ENCODE measurements at places on chromosomes 2 and 18.

DNA sequence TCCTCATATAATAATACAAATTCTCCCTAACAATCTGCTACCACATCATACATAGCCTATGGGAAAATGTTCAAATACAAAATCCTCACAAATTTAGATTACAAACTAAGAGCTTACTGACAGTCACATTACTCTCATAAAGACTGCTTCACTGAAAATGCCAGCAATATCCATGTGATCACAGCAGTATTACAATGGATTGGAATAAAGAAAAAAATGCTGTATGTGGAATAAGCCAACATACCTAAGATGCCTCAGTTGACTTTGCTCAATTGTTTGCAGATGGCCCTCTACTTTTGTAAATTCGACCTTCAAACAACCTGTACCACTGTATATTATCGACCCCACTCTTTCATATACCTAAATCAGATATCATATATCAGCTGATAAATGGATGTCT, 88.7 kb downstream of the DYM start:
- DNase-seq = no peak

DNA sequence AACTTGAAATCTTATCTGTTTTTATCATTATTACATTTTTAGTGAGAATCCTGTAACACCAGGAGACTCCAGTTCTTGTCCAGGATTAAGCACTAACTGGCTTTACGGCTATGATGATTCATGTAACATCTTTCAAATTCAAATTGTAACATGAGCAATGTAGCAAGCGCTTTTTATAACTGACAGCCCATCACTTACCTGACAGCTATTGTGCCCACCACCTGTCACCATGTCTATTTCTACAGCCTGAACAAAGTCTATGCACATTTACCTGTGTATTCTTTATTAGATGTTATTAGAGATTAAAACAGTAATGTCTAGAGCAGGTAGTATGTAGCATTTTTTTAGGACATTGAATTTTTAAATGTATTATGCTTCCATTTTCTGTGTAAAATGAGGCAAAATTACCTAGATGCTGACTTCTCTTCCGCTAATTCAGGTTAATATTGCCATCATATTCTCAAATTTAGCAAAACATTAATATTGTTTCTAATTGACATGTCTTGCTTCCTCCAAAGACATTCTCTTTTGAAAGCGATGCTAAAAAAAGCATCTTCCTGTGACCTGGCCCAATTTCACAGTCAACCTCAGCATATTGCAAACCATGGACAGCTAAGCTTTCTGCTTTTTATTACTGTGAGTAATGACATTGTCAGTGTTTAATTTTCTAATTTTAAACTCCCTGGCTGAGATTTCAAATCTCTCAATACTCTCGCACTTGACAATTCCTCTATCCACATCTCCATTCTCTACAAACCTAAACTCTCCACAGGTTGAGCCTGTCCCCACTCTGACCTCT, 37.8 kb downstream of the RIT2 start:
- no peak for DNase-seq

DNA sequence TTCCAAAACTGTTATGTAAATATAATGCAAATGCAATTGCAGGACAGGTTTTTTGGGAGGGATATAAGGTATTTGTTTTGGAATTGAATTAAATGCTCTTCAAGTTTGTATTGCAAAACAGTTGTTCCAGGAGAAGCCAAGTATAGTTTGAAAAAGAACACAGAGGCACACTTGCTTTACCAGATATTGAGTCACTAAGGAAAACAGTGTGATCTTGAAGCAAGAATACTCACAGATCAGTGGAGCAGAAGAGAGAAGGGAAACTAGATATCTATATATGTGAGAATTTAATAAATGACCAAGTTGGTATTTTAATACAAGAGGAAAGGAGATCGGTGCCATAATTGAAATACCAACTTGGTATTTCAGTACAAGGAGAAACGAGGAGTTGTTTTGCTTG, 178.9 kb downstream of the CAPN13 start:
- no peak for DNase-seq

DNA sequence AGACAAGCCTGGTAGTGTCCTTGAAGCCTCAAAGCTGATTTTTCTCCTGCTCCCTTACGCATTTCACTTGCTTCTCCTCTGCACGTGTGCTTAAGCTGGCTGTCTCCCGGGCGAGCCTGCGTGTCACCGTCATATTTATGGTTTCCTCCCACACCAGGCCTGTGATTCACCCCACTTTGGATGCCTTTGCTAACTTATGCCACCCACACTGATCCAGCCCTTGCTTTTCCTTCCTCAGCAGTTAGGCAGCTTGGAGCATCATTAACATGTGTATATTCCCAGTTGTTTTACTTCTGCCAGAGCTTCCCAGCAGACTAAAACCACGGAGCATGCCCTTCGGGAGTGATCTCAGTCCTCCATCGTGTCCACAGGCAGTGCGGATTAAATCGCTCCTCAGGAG, 2.2 kb downstream of the ST3GAL5 start:
- peak; percentile 19 for DNase-seq

GRCh38 chr18:75517286-75517685, 89.8 kb upstream of the SMIM21 start:
- no peak for DNase-seq

DNA sequence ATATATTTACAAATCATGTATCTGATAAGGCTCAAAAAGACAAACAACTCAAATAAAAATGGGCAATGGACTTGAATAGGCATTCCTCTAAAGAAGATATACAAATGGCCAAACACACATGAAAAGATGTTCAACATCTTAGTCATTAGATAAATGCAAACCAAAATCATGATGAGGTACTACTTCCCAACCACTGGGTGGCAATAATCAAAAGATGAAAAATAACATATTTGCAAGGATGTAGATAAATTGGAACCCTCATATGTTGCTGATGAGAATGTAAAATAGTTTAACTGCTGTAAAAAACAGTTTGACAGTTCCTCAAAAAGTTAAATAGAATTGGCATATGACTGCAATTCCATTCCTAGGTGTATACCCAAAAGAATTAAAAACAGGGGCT, 132.3 kb downstream of the TTC32 start:
- DNase-seq = no peak

- DNase-seq = no peak
These were observed 39.2 kb downstream of the WDR33 start for GRCh38 chr2:127771756-127772155.

- DNase-seq = no peak
These were observed 262.7 kb upstream of the EPAS1 start for GRCh38 chr2:46034535-46034934.

GRCh38 chr2:174593041-174593440, 4.6 kb downstream of the WIPF1 start:
- DNase-seq = no peak

Measured in activated CD4-positive, alpha-beta T cell treated with anti-CD3 and anti-CD28 coated beads, Interleukin-2, amount 50 U/mL, for 16 hours (primary cell).